ENCODE measurements at places on chromosomes 11 and 22.

- no peak for DNase-seq
These were observed 5.6 kb upstream of the LRFN4 start for GRCh38 chr11:66851239-66851596.

GRCh38 chr11:42620796-42621195, 691.0 kb upstream of the API5 start:
- DNase-seq, result no peak

DNA sequence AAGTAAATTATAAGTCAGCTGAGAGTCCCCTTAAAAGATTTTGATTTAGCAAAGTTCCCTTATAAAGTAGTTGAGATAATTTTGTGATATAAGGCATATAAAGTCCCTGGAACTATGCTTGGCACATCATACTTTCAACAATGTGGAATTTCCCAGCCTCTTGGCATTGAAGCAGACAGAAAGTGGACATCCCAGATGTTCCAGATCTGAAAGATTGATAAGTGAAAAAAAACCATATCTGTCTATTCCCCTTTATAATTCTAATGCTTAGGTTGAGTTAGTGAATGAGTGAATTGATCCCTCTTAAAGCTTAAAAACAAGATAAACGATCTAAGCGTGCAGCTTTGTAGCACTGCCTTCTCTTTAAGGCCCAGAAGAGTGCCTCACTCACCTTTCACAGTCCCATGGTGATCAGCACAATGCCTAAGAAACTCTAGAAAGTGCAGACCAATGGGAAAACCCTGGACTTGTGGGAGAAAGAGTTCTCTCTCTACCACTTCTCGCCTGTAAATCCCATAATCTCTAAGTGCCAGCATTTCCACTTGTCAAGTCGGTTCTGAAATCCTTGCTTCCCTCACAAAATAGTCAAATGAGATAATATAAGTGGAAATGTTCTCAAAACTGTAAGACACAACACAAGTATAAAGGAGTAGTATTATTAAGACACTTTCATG, 17.8 kb downstream of the FIBIN start:
- no peak for DNase-seq

GRCh38 chr11:119700030-119700429, 29.0 kb downstream of the NECTIN1 start:
- DNase-seq, result no peak

GRCh38 chr11:93967944-93968343, 53.2 kb upstream of the HEPHL1 start:
- no peak for DNase-seq
